ENCODE measurements at places on chromosomes 2 and 18.
A peak's percentile ranks its signal among the peaks of the same experiment; 100 is the strongest.

- peak; percentile 35 for DNase-seq
Observed at GRCh38 chr2:177334940-177335543, 57.5 kb upstream of the AGPS start.

- no peak for DNase-seq
Observed at GRCh38 chr2:217989221-217989948, 13.4 kb downstream of the TNS1 start.

DNA sequence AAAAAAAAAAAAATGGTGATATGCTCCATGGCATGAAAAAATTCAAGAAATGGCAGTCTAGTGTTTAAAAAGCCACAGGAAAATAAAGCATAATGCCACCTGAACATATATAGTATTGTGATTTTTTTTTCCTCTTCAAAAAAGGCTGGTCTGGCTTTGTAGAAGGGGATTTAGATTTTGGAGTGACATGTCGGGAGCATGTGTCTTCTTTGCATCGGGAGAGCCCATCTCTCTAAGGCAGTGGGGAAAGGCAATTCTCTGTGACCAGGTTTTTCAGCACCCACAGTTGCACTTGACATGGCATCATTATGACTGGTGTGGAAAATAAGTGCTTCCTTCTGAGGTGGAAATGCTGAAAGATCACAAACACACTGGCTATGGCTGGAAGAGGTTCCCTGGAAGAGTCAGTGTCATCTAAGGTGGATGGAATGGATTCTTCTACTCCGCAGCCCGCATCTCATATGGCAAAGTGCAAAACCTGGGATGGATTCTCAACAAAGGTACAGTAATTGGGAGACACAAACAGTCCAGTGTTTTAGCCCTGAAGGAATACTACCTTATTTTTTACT is 172.5 kb downstream of the AGAP1 start:
- DNase-seq, result peak; percentile 58

GRCh38 chr2:72340665-72341064 is 193.0 kb upstream of the CYP26B1 start:
- DNase-seq, result no peak

DNA sequence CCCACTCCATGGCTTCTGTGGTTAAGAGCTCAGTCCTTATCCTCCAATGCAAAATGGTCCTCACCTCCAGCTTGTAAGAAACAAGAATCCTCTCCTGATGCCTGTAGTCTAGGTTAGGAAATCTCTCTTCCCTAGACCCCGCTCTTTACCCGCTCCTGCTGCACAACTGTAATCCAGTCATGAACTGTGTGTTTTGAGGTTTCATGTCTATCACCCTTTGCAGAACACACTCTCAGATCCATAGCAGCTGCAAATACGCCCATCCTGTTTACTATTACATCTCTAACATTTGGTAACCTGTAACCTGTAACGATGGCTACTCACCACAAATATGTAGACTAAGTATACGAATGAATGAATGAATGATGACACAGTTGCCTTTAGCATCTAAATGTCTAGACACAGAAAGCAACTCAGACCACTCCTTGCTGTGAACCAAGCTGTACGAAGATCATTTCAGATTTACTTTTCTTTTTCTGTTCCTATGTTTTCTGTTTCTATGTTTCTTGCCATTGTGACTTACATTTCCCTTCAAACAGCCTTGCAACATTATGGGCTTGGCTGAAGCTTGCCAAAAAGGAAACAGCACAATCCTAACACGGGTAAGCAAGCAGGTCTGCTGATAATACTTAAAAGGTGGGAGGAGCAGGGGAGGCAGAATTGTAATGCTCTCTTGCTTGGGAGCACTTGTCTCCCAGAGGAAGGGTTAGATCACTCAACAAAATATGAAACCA is 53.7 kb downstream of the EPHA4 start:
- no peak for DNase-seq

GRCh38 chr18:48828194-48828545 is 122.6 kb downstream of the SMAD7 start:
- no peak for DNase-seq

GRCh38 chr2:130393318-130393910 is 37.6 kb downstream of the PTPN18 start:
- DNase-seq, result no peak

Measured in Calu3 (cell line).